ENCODE measurements at places on chromosomes 12 and 14. TPM values are rescaled to one million over a fixed set of nuclear protein-coding genes. Genes with fewer than 3 reads are reported as not detected.

The CMTM5 gene
- 2.0 TPM for polyA plus RNA-seq

The SERPINA5 gene
- polyA plus RNA-seq, result 5.1 TPM

The COL2A1 gene
- not detected for polyA plus RNA-seq

The CCDC197 gene
- not detected for polyA plus RNA-seq

The MAX gene
- polyA plus RNA-seq, result 58.4 TPM

The PHLDA1 gene
- 9.8 TPM for polyA plus RNA-seq

The EGLN3 gene
- polyA plus RNA-seq, result 65.8 TPM

The TAS2R13 gene
- polyA plus RNA-seq, result not detected

The CMA1 gene
- 2.1 TPM for polyA plus RNA-seq

The DAO gene
- polyA plus RNA-seq, result not detected

The ST8SIA1 gene
- polyA plus RNA-seq, result 22.3 TPM
